ENCODE measurements at places on chromosomes 4 and X.

GRCh38 chr4:83046693-83047473, 11.9 kb downstream of the COPS4 start:
- no peak for DNase-seq

DNA sequence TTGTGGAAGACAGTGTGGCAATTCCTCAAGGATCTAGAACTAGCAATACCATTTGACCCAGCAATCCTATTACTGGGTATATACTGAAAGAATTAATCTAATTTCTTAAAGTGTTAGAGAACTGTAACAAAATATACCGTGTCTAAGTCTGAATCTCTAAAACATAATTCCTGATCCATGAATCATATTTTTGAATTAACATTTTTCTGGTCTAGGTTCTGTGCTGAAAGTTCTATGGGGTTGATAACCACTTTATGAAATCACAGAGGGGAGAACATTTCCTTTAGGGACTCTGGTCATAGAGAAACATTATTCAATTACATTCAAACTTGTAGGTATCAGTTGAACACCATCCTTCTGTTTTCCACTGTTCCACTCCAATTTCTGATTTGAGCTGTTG, 91.9 kb upstream of the ETNPPL start:
- no peak for DNase-seq

GRCh38 chrX:21735768-21736127, 22.2 kb downstream of the SMPX start:
- no peak for DNase-seq

GRCh38 chrX:68808686-68809357, 20.0 kb upstream of the EFNB1 start:
- DNase-seq: no peak

DNA sequence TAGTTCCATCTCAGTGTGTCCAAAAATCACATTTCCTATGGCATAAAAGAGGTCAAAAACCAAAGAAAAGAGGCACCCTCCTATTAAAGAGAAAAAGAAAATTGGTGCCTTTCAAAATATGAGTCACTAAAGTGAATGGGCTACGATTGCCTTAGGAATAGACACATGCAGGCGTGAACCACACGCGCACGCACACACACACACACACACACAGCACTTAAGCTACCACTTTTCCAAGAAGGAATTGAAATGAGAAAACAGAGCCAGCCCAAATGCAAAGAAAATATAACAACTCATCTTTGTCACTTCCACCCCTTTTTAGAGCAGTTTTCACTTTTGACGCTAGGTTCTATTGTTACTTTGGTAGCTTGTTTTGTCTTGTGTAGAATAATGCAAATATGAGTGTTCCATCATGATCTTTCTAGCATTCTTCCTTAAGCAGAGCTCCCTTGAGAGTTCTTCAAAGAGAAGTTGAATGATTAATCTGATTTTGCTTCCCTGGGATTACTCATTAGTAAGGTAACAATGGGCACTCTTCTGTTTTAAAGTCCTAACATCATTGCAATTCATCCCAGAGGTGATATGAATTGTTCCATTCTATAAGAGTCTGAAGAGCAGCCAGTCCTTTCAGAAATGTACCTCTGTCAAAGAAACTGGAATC, 239.2 kb upstream of the GNPDA2 start:
- DNase-seq: no peak
